ENCODE measurements at places on chromosomes 6 and 20.

GRCh38 chr6:148507774-148508173, 165.1 kb downstream of the SASH1 start:
- DNase-seq = no peak

DNA sequence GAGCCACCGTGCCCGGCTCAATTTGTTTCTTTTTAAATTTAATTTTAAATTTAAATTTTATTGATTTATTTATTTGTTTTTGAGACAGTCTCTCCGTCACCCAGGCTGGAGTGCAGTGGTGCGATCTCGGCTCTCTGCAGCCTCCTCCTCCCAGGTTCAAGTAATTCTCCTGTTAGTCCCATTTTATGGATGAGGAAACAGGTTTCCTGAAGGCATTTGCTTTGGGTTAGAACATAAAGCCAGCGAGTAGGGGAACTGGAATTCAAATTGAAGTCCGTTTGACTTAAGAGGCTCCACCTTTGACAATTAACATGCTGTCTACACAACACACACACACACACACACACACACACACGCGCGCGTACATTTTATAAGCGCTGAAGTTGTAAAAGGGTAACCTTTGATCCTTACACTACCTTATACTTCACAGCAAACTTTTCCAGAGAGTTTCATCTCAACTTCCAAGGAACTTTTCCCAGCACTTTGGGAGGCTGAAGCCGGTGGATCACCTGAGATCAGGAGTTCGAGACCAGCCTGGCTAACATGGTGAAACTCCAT, 232.0 kb downstream of the BCAS1 start:
- no peak for DNase-seq

DNA sequence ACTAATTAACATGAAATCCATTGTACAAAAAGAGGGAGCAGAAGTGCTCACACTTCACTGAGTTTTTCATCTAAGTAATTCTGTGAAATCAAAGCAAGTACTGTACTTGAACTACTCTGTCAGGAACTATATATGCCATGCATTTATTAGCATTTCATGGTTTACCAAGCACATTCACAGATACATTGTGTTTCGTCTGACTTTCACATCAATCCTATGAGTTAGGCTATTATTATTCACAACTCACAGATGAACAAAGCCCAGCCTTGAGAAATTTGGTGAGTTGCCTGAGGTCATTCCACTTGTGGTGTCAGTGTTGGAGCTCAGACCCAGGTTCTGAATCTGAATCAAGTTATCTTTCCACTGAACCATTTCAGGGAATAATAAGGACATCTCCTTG, 33.7 kb upstream of the TENT5A start:
- DNase-seq = no peak

DNA sequence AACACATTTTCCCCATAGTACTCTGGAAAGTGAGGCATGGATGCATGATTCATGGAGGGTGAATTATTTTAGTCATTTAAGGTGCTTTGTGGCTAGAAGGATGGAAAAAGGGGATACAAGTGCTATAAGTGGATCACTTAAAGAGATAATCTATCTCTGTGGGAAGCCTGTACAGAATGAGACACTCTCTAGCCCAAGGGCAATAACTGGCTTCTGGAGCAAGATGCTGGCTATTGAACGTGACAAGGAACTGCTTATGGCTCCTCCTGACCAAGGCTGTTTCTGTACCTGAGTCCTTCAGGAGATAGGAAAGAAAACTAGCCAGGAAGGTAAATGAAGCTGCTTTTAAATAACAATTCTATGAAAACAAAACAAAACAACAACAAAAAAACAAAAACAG, 590.7 kb downstream of the EYS start:
- no peak for DNase-seq

GRCh38 chr6:150672800-150673199, 73.1 kb downstream of the PLEKHG1 start:
- peak; percentile 16 for DNase-seq

DNA sequence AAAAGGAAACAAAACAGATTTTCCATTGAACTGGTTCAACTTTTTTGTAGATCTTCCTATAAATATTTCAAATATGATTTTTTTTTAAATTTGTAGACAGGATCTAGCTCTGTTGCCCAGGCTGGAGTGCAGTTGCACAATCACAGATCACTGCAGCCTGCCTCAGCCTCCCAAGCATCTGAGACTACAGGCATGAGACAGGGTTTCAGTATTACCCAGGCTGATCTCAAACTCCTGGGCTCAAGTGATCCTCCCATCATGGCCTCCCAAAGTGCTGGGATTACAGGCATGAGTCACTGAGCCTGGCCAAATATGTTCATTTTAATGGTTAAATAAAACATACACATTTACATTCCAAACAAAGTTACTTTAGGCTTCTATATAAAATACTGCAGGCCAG, 33.6 kb downstream of the SAMHD1 start:
- no peak for DNase-seq

DNA sequence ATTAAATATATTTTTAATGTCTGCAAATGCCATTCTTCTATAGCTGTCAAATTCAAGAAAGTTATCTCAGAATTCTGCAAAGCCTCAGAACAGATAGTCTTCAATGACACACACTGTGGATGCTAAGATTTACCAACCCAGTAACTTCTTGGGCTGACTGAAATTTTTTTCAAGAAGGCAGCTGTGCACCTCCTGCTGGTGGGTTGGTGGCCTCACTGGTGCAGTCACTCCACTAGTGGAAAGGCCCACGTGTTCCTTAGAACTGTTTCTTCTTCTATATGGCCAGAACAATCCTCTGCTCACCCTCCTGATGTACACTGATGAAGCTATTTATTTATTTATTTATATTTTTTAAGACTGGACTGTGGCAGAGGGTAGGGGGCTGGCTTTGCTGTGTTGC, 28.1 kb upstream of the MTCL3 start:
- DNase-seq = no peak

GRCh38 chr6:13425943-13426931, 61.2 kb downstream of the GFOD1 start:
- DNase-seq = no peak

DNA sequence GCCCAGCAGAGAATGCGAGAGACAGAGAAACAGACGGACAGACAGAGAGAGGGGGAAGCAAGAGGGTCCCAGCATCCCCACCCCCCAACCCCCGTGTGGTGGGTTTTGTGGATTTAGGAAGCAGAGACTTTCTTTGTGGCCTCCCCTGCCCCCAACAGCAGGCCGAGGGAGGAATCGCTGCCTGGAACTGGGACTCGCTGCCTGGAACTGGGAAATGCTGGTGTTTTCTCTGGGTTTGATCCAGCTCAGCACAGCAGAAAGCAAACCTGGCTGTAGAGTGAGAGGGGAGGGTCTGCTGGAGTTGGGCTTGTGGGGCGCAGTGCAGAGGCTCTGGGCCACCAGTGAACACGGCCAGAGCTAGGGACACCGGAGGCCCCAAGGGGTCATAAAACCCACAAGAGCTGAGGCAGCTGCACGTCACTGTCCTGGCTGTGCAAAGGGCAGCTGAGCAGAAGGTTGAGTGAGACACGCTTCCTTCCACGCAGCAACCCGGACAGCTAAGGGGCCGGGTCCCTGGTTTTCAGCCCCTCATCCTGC, 181.8 kb downstream of the TAF4 start:
- DNase-seq = no peak

DNA sequence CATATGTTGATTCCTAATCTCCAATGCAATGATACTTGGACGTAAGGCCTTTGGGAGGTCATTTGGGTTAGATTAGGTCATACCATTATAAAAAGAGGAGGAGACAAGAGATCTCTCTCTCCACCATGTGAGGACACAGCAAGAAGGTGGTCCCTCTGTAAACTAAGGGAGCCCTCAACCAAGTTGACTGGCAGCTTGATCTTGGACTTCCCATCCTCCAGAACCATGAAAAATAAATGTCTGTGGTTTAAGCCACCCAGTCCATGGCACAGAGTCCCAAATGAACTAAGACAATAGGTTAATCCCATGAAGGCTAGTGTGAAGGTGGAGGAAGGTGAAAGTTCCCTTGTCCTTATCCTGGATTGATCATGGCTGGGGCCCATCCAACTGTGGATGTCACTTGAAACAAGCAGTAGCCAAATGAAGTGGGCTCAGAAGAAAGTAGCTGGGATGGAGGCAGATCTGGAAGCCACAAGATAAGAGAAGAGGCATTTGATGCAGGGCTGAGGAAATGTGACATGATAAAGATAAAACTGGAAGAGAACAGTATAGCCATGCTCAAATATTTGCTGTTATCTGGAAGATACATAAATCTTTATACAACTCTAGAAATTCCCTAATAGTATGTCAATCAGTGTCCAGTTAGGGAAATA, 99.9 kb downstream of the BANF2 start:
- DNase-seq = no peak

Measured in NCI-H1092 treated with DMSO at 0.1 percent for 48 hours (cell line).